ENCODE measurements at places on chromosomes 11 and 22. TPM values are rescaled to one million over a fixed set of nuclear protein-coding genes. Genes with fewer than 3 reads are reported as not detected.

The TTC36 gene
- 2.2 TPM for total RNA-seq

The OR2AT4 gene
- not detected for total RNA-seq

The RBFOX2 gene
- total RNA-seq = 1.1 TPM

The A4GALT gene
- not detected for total RNA-seq

The TTC28 gene
- total RNA-seq = 3.7 TPM

The DDTL gene
- 4.0 TPM for total RNA-seq

The PGAP2 gene
- total RNA-seq = 21.6 TPM

The CCDC87 gene
- 0.15 TPM for total RNA-seq

The SCARF2 gene
- 0.61 TPM for total RNA-seq

The OR1S2 gene
- total RNA-seq = not detected

The RBM7 gene
- 32.4 TPM for total RNA-seq

The SCN4B gene
- 0.17 TPM for total RNA-seq

The OR52I2 gene
- not detected for total RNA-seq

The EIF3F gene
- total RNA-seq = 220 TPM

The PHOX2A gene
- total RNA-seq = not detected

The CDCA5 gene
- 72.1 TPM for total RNA-seq

The OR2AG2 gene
- 0.41 TPM for total RNA-seq

The NPAS4 gene
- 0.07 TPM for total RNA-seq

The OR6T1 gene
- not detected for total RNA-seq

Measured in T-helper 1 cell treated with Interleukin-12 subunit alpha and Interleukin-12 subunit beta and Interleukin-4 antibody, amounts not matched to agents 30 ng/mL and 1 ng/mL, for 36 hours (primary cell).